ENCODE measurements at places on chromosomes 16 and 17.

- DNase-seq = no peak
Observed at GRCh38 chr17:10368561-10368960, 4.2 kb downstream of the MYH13 start.

GRCh38 chr16:23408242-23408822 is 44.7 kb downstream of the COG7 start:
- no peak for DNase-seq

GRCh38 chr17:82444284-82444893 is 6.2 kb downstream of the CYBC1 start:
- no peak for DNase-seq

DNA sequence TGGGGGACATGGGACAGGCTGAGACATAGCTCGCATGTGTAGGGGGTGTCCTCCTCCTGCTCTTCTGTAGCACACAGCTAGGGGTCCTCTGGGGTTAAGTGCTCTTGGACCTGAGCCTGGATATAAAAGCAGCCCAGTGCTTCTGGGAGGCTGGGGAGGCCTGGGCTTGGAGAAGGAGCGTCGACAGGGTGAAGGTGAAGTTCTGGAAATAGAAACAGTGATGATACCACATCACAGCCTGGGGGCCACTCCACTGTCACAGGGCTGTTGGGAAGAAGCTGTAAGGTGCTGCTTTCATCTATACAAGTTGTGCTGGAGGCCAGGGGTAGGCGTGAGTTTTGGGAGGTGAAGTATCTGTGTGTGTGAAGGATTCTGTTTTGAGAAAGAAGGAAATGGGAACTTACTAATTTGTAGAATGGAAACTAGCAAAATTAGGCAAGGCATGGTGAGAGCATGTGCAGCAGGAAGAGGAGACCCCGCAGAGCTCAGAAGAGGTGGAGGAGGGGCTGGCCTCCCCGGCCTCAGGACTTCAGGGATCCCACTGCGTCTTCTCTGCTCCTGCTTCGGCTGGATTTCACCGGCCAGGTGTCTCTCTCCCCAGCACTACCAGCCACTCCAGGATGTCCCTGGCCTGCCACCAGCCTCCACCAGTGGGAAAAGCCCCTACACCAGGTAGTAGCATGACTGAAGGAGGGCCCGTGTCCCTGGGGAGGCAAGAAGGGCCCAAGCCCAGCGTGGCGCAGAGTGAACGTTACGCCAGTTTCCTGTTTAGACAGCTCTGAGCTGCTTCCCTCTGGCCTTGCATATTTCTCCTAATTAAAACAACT is 19.4 kb downstream of the PLCG2 start:
- DNase-seq = no peak

DNA sequence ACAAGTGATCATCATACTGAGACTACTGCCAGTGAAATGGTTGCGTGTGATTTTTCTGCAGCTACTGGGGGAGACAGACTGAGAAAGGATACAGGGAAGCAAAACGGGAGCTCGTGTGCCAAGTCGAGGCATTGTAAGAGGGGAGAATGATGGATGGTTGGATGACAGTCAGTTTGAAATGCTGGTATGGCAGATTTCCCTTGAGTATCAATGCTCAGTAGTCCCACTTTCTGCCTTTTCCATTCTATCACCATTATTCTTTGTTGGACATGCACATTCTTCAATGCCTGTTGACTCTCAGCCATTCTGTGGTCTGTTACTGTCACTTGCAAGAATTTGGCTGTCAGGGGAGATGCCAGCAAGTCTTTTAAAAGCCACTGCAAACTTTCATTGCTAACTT is 510.6 kb upstream of the RBFOX1 start:
- DNase-seq = no peak

DNA sequence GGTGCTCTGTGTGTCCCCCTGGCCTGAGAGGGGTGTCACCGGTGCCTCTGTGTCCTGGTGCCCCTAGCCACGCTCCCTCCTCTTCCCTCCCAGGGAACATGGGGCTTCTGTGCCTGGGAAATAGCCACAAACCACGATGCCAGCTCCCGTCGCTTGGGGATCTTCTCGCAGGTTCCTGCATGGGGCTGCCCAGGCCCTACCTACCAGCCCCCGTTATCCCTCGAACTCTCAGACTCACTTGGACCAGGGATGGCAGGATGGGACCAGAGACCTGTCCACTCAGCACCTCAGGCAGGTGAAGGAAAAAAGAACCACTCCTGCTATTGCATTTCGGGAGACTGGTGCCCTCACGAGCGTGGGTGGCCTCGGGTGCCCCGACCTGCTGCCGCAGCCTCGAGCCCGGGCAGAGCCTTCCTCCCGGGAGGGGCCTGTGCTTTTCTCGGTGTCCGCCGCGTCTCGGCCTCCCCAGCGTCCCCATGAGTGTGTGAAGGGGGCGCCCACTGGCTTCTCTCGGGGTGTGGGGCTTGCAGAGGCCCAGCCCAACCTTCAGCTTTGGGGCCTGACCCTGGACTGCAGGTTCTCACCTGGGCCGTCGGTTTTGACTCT is 41.0 kb upstream of the GNG13 start:
- DNase-seq = no peak

- DNase-seq = no peak
Observed at GRCh38 chr16:81229811-81230210, 8.7 kb upstream of the BCO1 start.

DNA sequence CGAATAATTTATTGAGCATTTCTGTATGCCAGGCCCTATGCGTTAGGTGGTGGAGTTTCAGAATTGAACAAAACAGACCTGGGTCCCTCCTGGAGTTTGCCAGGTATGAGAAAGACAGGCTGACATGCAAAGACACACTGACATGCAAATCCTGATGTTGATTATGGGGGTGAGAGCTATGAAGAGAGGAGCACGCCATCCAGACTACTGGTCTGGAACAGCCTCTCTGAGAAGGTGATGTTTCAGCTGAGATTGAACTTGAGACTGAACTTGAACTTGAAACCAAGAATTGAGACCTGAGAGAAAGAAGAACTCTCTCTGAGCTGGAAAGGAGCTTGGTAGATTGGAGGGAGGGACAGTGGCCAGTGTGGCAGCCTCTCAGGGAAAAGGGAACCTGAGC is 14.2 kb upstream of the CACNG4 start:
- no peak for DNase-seq

GRCh38 chr17:58085039-58085715 is 2.0 kb downstream of the DYNLL2 start:
- no peak for DNase-seq

DNA sequence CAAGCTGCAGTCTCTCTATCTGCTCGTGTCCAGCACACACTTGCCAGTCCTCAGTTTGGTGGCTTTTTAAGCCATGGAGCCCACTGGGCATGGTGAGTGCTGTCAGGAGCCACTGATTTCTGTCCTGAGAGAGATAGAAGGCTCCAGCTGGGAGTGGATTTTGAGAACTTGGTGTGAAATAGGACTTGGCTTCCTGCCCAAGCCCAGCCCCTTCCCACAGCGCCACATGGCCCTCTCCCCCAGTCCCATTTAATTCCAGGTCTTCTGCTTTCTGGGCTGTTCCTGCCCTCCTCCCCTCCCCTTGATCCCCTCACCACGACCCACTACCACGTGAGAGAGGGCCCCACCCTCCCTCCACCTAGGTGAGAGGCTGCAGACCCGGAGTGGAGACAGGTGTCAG is 14.4 kb upstream of the ABCC3 start:
- no peak for DNase-seq

GRCh38 chr16:61005952-61006351 is 1030.3 kb downstream of the CDH8 start:
- DNase-seq = no peak

DNA sequence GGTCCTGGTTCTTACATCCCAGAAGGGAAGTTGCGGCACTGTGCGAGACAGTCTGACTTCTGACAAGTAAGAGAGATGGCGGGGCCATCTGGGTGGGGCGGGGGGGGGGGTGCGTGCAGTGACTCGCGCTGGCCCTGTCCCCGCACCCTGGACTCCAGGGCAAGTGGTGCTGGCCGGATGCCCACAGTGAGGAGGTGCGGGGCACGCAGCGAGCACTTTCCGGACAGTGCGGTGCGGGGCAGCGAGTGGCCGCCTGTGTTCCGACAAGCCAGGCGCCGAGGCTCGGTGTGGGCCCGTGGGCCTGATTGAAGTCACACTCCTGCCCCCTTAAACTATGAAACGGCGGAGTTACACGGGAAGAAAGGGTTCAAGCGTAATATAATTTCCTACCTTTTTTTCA is 106.4 kb downstream of the BANP start:
- DNase-seq = no peak

GRCh38 chr17:80729761-80730160 is 185.1 kb downstream of the RPTOR start:
- DNase-seq = no peak

DNA sequence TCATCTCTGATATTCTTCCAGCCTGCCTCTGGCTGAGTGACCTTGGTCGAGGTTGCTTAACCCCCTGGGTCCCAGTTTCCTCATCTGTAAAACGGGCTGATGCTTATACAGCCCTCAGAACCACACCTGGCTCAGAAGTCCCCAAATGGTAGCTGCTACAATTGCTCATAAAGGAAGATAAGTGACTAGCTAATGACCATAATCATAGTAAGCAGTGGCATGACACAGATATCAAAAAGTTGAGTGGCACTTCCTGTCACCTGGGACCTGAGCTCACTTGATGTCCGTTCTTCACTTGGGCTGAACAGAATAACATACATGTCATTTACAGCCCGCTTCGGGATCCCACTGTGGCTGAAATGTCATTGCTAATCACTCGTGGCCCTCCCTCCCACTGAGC is 1.8 kb downstream of the MGRN1 start:
- DNase-seq = no peak

DNA sequence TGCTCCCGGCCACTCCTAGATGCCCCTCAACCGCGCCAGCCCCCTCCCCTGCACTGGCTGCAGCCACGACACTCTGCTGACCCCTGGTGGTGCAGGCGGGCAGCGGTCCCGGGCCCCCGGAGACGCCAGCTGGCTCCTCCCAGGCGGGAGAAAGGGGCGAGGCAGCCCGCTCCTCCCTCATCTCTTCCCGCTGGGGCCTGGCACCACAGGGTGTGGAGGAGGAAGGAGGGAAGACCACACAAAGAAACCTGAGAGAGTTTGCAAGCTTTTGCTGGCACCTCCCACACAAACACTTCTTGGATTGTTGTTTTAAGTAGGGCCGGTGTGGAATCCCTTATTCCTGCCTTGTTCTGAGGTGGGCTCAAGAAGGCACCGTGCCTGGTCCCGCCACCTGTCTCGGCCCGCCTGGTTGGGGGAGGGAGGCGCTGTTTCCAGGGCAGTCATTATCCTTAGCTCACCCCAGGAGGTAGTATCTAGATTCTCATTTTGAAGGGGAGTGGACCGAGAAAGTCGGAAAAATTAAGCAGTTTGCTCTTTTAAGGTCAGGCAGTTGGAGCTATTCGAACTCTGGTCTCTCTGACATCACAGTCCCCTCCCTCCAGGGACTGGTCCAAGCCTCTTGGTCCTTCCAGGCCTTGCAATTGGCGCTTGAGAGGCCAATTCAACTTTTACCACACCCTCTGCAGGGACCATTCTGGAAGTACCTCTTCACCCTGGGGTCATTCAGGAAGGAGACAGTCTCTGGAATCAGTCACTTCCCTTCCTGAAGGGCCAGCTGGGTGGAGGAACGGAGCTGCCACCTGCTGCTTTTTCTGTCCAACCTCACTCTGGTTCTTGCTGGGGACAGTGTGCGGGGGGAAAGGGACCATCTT is 959 bp upstream of the ANKRD13B start:
- peak; percentile 99 for DNase-seq

- no peak for DNase-seq
Observed at GRCh38 chr17:80316927-80317705, 56.5 kb downstream of the RNF213 start.

DNA sequence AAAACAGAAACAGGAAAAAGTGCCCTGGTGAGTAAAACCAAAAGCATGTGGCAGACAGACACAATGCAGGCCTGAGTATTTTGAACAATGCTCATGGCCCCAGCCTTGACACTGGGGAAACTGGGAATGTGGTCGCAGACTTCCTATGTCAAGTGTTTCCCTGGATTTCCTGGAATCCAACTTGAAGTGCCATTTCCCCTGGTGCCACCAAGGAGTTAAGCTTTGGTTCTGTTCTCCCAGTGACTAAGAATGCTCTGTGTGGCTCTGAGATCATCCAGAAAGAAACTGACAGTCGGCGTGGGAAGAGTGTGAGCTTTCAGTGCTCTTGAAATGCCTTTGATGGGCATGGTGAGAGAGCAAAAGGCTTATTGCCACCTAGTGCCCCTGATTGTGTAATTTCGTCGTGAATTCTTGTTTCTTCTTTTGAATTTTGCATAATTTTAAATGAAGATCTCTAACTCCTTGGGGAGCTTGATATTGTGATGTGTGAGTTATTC is 96.0 kb downstream of the YPEL2 start:
- no peak for DNase-seq

DNA sequence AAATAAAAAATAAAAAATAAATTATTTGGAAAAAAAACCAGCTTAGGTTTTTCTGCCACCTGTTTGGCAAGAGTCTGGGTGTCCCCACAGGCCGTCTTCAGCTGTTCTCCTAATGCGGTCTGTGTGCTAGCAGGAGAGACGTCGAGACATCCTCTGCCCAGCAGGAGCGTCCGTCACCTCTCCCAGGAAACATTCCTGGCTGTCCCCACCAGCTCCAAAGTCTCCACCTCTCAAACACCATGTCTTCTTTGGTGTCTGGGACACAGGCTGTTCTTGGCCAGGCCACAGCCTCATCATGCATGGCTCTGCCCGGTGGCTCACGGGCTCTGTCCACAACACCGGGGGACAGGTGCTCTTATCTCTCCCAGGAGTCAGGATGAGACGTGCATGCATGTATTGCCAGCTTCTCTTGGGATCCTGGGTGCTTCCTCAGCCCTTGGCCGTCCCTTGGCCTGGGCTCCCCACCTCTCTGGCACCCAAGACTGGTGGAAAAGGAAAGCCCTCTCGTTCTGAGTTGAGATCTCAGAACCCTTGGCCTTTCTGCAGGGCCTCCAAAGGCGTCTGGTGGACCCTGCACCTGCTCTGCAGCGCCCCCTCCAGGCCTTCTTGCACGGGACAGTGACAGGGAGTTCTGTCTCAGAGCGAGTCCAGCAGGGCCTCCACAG is 84.9 kb upstream of the CBX4 start:
- DNase-seq = peak; percentile 97

GRCh38 chr16:2086812-2087747 is 39.3 kb downstream of the TSC2 start:
- no peak for DNase-seq

DNA sequence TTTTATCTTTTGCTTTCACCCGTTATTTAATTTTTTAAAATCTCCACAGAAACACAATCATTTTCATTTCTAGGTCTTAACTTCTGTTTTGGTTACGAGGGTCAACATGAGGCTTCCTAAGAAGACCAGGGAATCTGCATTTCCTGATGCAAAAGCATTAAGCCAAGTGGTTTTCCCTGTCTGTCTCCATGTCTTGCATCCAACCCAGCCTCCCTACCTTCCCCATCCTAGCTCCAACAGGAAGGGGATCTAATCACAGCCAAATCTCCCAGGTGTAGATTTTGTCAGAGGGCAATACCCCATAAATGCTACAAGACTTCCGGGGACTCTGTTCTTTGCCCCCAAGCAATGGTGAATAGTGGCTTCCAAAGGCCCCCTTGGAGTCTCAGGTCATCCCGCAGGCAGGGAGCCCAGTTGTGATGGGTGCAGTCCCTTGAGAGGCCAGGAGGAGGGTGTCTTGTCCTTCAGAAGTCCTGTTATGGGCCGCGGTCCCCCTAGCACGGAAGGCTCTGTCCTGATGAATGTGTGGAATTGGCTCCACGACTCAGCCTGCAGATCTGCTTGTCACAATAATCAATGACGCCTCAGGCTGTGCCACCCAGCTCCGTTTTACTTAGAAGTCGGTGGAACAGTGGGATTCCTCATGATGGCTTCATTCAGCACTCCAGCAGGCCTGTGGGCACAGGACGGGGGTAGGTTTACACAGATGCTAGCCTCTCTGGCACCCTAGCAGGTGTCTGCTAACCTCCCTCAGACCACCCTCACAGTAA is 141.1 kb downstream of the RGS9 start:
- peak; percentile 83 for DNase-seq
